ENCODE measurements at places on chromosomes 16 and 17.
A peak's percentile ranks its signal among the peaks of the same experiment; 100 is the strongest.

GRCh38 chr17:81026266-81027036 is 8.5 kb upstream of the BAIAP2 start:
- no peak for DNase-seq

DNA sequence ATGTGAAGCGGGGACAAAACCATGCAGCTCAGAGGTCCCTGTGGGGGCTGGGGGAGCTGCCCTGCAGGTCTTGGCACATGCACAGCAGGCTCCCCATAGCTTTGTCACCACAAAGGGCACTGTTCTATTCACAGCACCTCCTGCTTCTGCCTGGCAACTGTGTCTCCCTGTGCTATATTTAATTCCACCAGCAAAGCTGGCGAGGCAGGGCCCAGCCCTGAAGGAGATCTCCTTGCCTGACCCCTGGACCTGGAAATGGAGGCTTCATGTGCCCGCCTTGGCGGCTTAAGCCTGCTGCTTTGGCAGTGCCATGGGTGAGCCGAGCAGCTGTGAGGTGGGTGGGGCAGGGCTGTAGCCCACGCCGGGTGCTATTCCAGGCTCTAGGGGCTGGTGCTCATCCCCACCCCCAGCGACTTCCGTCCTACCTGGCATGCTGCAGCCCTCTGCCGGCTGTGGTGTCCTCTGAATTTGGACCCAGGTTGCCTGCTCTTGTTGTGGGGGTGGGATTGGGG is 6.8 kb downstream of the LDHD start:
- no peak for DNase-seq

DNA sequence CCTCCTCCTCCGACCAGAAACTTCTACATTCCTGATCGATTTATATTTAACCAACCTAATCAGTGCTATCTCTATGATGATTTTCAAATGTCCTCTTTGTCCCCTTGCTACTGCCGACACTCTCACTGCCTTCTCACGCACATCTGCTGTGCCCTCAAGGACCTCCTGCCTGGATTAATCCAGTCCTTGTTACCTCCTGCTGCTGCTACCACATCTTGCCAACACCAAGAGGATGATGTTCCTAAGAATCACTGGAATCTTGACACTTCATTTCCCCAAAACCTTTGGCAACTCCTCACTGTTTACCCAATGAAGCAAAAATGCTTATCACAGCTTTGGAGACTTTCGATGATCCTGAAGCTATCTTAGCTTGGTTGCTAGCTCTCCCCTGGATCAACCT is 287.3 kb upstream of the AXIN2 start:
- no peak for DNase-seq

- DNase-seq = no peak
Measured at GRCh38 chr17:2981325-2981724, 82.1 kb downstream of the OR1D5 start.

- no peak for DNase-seq
Measured at GRCh38 chr17:28196636-28197035, 122.4 kb upstream of the TMEM97 start.

- DNase-seq = peak; percentile 47
Measured at GRCh38 chr17:19645734-19646201, 2.8 kb upstream of the ALDH3A2 start.

DNA sequence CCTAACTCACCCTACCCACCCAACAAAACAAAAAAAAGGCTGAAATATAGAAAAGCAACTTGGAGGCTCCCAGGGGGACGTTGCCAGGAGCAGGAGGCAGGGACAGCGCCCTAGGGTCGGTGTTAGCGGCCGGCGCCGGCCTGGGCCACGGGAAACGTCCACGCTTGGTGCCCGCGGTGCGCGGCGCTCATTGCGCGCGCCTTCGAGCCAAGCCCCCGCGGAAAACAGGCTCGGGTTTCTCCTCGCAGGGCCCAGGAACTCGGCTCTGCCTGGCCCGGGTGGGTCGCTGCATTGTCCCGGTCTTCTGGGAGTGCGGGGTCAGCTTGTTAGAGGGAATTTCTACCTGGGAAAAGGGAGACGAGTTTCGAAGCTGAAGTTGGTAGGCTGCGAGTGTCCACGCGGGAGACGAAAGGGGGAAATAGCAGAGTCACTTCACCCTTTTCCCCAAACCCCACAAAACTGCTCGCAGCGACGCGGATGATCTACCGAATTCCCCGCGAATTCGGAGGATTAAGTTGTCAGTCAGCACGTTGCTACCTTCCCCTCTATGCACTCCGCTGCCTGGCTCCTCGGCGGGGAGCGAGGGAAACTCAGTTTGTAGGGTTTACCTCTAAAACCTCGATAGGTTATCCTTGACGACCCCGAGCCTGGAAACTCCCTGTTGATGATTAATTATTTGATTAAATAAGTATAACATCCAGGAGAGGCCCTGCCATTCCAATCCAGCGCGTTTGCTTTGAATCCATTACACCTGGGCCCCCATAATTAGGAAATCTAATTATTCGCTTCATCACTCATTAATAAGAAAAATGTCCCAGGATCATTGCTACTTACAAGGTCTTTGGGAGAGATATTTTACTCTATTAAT is 751 bp upstream of the FOXC2 start:
- no peak for DNase-seq

DNA sequence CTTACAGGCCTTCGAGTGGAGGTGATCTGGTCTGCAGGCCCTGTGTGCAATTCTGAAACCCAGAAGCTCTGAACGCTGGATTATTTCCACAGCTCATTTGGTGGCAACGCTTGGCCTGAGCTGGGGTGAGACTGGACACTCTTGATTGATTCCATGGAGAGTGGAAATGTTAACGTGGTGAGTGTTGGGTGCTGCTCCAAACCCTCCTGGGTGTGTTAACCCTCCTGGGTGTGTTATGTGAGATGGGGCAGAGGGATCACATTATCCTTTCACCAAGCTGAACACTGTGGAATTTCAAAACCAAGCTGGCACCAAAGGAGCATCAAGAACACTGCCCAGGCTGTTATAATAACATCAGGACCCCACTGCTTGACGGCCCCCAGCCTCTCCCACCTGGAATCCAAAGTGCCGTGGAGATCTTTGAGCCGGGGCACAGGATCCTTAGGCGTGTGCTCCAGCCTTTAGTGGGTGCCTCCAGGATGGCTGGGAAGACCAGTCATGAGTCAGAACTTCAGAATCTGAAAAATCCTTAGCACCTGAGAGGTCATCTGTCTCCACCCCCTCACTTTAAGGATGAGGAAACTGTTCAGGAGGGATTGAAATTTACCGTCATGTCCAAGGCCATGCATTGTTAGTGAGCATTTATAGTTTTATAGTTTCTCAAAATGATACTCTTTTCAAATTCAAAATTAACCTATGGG is 75.0 kb downstream of the RPTOR start:
- DNase-seq = no peak

- DNase-seq = peak; percentile 12
Measured at GRCh38 chr16:28324235-28324886, 32.0 kb downstream of the SBK1 start.

- no peak for DNase-seq
Measured at GRCh38 chr16:20899071-20899470, 1.1 kb downstream of the DCUN1D3 start.

DNA sequence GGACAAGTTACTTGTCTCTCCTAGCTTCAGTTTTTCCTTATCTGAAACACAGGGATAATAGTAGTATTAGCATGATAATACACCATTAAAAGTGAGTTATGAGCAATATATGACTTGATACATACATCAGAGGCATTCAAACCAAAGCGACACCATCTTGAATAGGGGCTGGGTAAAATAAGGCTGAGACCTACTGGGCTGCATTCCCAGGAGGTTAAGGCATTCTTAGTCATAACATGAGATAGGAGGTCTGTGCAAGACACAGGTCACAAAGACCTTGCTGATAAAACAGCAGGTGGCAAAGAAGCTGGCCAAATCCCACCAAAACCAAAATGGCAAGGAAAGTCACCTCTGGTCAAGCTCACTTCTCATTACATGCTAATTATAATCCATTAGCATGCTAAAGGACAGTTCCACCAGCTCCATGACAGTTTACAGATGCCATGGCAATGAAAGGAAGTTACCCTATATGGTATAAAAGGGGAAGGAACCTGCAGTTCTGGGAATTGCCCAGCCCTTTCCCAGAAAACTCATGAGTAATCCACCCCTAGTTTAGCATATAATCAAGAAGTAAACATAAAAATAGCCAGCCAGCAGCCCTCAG is 37.2 kb upstream of the HS3ST3A1 start:
- DNase-seq = no peak

DNA sequence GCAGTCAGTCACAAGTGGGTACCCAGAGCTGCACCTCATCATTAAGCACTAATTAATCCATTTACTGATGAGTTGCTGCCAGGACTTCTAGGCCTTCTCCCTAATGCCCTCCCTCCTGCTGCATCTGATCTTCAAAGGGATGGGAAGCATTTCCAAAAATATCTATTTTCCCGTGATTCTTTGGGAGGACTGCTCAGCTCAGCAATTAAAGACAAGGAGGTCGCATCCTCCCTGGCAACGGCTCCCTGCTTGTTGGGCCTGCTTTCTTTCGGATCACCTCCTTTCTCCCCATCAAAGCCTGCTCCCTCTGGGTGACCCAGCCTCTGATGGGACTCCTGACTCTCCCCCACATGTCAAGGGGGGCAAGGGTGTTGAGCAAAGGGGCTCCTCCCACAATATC is 26.0 kb upstream of the SPPL2C start:
- no peak for DNase-seq

DNA sequence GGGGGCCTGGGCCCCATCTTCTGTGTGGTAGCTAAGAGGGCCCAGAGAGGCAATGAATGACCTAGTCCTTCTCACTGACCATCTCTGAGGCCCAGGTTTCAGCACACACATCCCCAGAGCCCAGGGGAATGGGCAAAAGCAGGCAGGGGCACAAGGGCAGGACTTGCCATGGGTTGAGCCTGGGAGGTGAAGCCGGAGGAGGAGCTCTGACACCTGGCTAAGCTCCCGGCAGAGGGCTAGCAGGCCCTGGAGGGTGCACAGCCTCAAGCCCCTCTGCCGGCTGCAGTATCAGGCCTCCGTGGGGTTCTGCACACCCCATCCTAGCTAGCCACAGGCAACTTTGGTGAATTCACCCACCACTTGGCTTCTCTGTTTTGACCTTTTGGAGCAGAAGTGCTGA is 5.3 kb downstream of the SRCIN1 start:
- DNase-seq = no peak

GRCh38 chr17:19867329-19868078 is at the start of gene ULK2:
ULK2 (minus strand) TSS chr17:19867936; CDS start chr17:19867417, 519 bp downstream.
- DNase-seq = peak; percentile 54

DNA sequence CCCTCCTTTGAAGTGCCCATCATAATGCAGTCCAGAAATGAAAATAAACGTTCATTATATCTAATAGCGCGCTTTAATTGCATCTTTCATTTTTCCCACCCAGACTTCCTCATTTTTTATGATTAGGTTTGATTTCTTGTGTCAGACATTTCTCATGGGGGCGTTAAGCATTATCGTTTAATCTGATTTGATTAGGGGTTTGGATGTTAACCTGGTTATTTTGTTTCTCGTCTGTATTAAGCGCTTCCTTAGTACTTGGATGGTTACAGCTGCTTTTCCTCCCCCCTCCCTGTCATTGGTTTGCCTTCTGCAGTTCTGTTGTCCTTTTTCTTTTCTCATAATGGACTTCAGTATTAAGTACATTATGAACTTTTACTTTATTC is 540 bp downstream of the MFSD11 start:
- DNase-seq = no peak

- no peak for DNase-seq
Measured at GRCh38 chr16:67397036-67397801, 3.9 kb upstream of the TPPP3 start.

DNA sequence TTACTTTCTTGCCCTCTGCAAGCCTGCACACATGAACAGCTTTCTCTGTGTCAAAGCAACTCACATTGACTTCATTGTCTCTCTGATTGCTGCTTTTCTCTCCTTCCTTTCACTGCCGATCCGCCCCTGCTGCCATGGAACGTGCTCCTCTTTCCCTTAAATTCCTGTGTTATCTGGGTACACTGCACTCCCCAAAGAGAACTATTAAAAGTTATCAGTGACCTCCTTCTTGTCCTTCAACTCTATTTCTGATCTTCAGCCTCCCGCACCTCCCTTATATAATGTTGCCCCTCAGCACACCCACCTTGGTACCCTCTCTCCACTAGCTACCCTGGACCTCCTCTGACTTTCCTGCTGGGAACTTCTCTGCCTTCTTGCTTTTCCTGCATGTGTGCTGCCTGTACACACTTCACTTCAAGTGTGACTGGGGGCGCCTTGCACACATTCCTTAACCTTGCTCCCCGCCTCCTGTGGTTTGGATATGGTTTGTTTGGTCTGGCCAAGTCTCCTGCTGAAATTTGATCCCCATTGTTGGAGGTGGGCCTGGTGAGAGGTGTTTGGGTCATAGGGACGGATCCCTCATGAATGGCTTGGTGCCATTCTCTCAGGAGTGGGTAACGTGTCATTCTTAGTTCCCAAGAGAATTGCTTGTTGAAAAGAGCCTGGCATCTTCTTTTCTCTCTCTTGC is 26.7 kb upstream of the PMP22 start:
- no peak for DNase-seq

GRCh38 chr17:38867179-38867967 is 2.5 kb upstream of the LASP1 start:
- peak; percentile 72 for DNase-seq

DNA sequence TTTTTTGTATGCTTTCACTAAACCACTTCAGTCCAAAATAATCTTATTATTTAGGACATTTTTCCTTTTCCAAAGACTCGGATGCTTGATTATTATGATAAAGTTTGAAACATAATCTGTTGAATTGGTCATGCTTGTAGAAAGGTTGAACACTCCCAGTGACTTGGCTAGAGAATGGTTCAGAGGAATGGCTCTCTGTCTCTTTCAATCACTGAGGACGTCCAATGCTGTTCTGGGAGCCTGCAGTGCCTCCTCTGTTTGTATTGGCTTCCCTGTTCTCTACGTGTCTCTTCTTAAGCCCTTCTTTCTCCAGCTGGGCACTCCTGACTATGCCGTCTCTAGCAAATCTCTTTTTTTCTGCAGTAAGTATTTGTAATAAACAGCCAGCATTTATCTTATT is 369.0 kb upstream of the DYNLRB2 start:
- no peak for DNase-seq

GRCh38 chr17:48074322-48075081 is 26.3 kb downstream of the NFE2L1 start:
- peak; percentile 76 for DNase-seq

- DNase-seq = no peak
Measured at GRCh38 chr17:32621612-32622312, 135.0 kb downstream of the CDK5R1 start.
